Activated CD4-positive, alpha-beta T cell treated with anti-CD3 and anti-CD28 coated beads for 36 hours (primary cell): ENCODE measurements at places on chromosomes 11 and 22. TPM values are rescaled to one million over a fixed set of nuclear protein-coding genes. Genes with fewer than 3 reads are reported as not detected.

The MAFF gene
- total RNA-seq: 8.3 TPM

The FUT4 gene
- total RNA-seq: 4.9 TPM

The CLDN25 gene
- total RNA-seq: not detected

- peaks cover 2% of the 10 kb centered on the region for H3K4me1 ChIP-seq
- DNase-seq: no peak
- no peaks in the 10 kb centered on the region for H3K36me3 ChIP-seq
- H3K27ac ChIP-seq: no peak overlapping the region
- peaks cover 9% of the 10 kb centered on the region for H3K27me3 ChIP-seq
These were observed 9.5 kb downstream of the TNNT3 start for GRCh38 chr11:1928891-1929541.

DNA sequence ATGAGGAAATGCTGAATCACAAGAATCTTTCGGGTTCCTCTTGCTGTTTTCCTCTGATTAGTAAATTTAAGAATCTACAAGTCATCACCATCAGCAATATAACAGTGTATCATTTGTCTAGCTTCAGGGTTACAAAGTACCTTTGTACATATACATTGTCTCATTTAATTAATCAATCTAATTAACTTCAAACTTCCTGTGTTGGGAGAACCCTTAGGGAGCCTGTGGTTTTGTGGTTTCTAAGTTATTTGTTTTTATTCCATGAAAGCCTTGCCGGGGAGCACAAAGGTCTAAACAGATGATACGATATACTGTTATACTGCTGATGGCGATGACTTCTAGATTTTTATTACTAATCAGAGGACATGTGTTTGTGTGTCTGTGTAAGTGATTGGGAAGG is 41.0 kb downstream of the TIMP3 start:
- no peak for DNase-seq
- no peaks in the 10 kb centered on the region for H3K36me3 ChIP-seq
- H3K4me3 ChIP-seq: no peak overlapping the region
- H3K4me1 ChIP-seq: no peaks in the 10 kb centered on the region

GRCh38 chr11:119684361-119685110 is 44.5 kb downstream of the NECTIN1 start:
- no peak overlapping the region for H3K27ac ChIP-seq
- H3K36me3 ChIP-seq: no peaks in the 10 kb centered on the region
- no peaks in the 10 kb centered on the region for H3K4me1 ChIP-seq

GRCh38 chr22:49929211-49929979 is 11.0 kb downstream of the CRELD2 start:
- H3K27ac ChIP-seq: no peak overlapping the region
- peaks cover 52% of the 10 kb centered on the region for H3K4me1 ChIP-seq
- no peaks in the 10 kb centered on the region for H3K27me3 ChIP-seq
- no peak overlapping the region for H3K4me3 ChIP-seq
- H3K36me3 ChIP-seq: peaks cover 10% of the 10 kb centered on the region
- peak; percentile 88 for DNase-seq

- H3K27me3 ChIP-seq: no peaks in the 10 kb centered on the region
- H3K27ac ChIP-seq: peak overlapping the region; percentile 51
- peaks cover 37% of the 10 kb centered on the region for H3K4me1 ChIP-seq
- no peak for DNase-seq
- peaks cover 23% of the 10 kb centered on the region for H3K36me3 ChIP-seq
These were observed 2.1 kb downstream of the RCE1 start for GRCh38 chr11:66845143-66845875.

DNA sequence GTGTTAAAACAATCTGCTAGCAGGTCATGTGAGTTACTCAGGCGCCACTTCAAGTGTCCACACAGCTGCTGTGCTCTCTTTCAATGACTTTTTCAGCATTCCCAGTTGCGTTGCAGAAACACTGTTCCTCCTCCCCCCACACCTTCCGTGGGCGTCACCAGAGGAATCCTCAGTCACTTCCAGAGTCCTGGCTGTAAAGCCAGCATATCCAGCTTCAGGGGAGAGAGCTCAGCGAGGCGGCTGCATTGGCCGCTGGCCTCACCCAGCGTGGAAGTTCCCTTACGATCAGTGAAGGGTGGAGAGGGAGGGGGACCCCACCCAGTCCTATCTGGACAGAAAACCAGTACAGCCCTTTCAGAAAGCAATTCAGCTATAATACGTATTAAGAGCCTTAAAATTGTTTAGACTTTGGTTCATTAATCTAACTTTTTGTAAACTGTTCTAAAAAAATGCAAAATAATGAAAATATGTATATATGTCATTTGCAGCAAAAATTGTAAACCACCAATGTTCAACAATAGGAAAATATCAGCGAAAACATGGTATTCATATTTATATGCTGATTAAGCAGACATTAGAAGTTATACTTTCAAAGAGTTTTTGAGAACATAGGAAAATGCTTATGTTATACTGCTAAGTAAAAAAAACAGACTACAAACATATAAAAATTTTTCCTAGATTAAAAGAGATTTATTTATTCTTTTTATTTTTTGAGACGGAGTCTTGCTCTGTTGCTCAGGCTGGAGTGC is 2.8 kb upstream of the ANO9 start:
- H3K27me3 ChIP-seq: peaks cover 3% of the 10 kb centered on the region
- H3K36me3 ChIP-seq: no peaks in the 10 kb centered on the region
- no peak for DNase-seq
- peaks cover 17% of the 10 kb centered on the region for H3K4me1 ChIP-seq
- H3K27ac ChIP-seq: no peak overlapping the region
- no peak overlapping the region for H3K4me3 ChIP-seq

GRCh38 chr11:70671083-70671482 is 272.8 kb downstream of the CTTN start:
- peaks cover 13% of the 10 kb centered on the region for H3K27me3 ChIP-seq
- H3K36me3 ChIP-seq: no peaks in the 10 kb centered on the region
- DNase-seq: no peak
- H3K4me3 ChIP-seq: no peak overlapping the region
- H3K4me1 ChIP-seq: no peaks in the 10 kb centered on the region

- H3K36me3 ChIP-seq: no peaks in the 10 kb centered on the region
- H3K27ac ChIP-seq: no peak overlapping the region
- DNase-seq: no peak
- no peaks in the 10 kb centered on the region for H3K27me3 ChIP-seq
These were observed 18.5 kb downstream of the SPECC1L start for GRCh38 chr22:24289114-24289513.

The GSTP1 gene
- 463 TPM for total RNA-seq

- DNase-seq: no peak
- no peak overlapping the region for H3K4me3 ChIP-seq
- H3K27me3 ChIP-seq: peaks cover 2% of the 10 kb centered on the region
- no peaks in the 10 kb centered on the region for H3K4me1 ChIP-seq
- H3K27ac ChIP-seq: no peak overlapping the region
- no peaks in the 10 kb centered on the region for H3K36me3 ChIP-seq
These were observed 47.1 kb upstream of the SOX6 start for GRCh38 chr11:16403448-16403803.

The LMO2 gene
- not detected for total RNA-seq
